Right cardiac atrium (tissue), 5 donors: ENCODE measurements at places on chromosomes 4 and X.
A peak's percentile ranks its signal among the peaks of the same experiment; 100 is the strongest.

DNA sequence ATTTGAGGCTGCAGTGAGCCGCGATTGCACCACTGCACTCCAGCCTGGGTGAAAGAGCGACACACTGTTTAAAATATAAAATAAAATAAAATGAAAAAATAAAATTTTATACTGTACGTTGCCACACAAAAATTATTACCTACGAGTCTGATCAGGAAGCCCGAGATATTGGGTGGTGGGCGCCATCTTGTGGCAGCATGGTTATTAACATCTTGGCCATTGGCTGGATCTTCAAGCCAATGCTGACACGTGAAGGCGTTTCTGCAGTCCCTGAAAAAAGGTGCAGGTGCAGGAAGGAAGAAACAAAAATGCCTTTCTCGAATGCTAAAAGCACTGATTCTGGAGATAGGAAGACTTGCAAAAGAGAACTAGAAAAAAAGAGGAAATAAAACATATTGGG lies 4.9 kb upstream of the TLR8 start:
- peak; percentile 43 for DNase-seq

- DNase-seq = peak; percentile 63
These were observed at the start of gene C4orf36 for GRCh38 chr4:86891762-86892635. TSS of gene C4orf36 (minus strand) at chr4:86892422. CDS start at chr4:86891520, 902 bp downstream.

- DNase-seq = no peak
These were observed 204.7 kb downstream of the CBR4 start for GRCh38 chr4:168805341-168805740.

DNA sequence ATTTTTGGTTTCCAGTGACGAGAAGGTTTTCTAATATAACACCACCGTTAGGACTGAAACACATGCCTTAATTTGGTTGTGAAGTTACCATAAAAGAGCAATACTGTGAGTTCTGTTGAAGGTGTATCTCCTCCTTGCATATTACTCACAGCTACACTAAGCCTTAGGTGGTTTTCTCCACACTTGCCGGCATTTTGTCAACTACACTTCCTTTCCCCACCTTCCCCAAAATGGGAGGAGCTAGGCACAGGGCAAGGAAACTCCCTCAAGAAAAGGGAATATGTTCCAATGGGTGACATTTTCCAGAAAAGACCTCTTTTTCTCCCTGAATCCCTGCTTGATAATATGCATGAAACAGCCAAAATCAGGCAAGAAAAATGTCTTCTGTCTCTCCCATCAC lies 44.8 kb downstream of the RELL1 start:
- DNase-seq = no peak

DNA sequence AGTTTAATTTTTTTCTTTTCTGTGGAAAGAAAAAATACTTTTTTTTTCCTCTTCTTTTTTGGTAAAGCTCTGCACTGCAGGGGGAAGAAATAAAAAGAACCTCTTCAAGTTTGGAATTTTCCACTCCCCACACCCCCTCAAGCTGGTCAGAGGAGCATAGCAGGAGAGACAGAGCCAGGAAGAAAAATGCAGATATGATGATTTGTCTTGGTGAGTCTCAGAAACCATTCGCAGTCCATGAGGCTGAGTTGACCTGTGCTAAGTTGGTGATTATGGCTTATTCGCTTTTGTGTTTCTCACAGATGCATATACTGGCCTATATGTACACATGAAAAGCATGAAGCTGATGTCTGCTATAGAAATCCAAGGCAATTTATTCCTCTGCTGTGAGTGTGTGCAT lies 205.9 kb downstream of the LDB2 start:
- no peak for DNase-seq

- no peak for DNase-seq
These were observed 1.4 kb downstream of the BMP2K start for GRCh38 chr4:78777576-78777940.

DNA sequence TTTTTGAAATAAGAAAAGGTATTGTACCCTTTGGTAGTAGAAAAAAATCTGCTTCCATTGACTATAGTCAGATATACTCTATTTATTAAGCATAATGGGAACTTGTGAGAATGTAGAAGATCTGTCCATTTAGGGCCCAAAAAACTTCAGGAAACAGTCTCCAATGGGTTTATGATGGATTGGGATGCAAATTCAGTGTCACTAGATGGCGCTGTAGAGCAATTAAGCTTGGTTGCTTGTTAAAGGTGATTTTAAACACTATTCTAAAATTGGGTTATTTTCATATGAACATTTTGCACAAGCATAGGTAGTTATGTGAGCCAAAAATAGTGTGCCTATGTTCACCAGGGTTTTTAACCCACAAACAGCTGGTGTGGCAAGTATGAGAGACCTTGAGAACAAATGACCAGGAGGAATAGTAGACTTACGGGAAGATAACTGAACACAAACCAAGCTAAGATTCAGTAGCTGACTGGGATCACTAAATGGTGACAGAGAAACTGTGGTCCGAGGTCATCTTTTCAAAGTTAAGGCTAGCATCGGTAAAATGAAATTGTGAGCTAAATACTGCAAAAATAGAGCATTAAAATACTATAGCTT lies 80.3 kb upstream of the LSM6 start:
- DNase-seq = no peak

DNA sequence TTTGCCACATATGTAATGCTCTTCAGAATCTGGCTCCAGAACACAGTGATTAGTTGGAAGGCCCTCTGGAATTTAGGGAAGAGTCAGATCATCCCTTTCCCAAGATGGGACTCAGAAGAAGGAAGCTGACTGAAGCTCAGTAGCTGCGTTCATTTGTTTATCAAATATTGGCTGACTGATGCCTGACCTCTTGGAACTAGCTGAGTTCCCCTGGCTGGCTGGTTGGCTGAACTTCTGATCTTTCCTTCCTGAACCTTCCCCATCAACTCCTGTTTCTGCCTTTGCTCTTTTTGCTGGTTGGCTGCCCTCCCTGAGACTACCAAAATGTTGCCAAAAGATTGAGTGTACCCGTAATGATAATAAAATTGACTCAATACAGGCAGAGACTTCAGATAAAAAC lies 866.5 kb upstream of the INTU start:
- peak; percentile 81 for DNase-seq

- DNase-seq = no peak
These were observed 249.8 kb downstream of the ANTXR2 start for GRCh38 chr4:79823148-79823763.

DNA sequence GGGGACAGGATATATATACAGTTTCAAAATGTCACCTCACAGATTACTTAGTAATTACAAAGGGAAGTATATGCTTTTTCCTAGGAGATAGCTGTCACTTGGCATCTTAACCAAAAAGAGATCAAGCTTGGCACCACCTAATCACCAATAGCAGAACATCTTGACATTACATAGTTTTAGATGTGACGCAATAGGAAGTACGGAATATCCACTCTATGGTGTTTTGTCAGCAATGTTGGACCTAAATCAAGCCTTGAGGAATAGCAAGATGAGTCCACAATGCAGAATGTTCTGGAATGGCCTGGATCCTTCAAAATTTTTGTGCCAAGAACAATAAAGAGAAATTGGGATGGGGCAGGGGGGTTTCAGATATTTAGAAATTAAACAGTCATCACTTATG lies 1488.2 kb downstream of the FSTL5 start:
- no peak for DNase-seq

DNA sequence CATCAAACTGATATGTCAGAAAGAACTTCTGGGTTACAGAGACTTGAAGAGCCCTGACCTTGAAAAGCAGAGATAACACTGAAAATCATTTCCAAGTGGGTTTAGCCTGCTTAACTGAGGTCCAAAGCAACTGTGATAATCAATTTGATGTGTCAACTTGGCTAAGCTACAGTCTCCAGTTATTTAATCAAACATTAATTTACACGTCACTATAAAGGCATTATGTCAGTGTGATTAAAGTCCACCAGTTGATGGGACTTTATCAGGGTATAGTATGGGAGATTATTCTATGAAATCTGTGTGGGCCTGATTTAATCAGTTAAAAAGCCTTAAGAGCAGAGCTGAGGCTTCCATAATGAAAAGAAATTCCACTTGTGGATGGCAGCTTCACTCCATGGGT lies 69.1 kb upstream of the PRSS48 start:
- DNase-seq = no peak

- no peak for DNase-seq
These were observed 27.1 kb upstream of the IL15 start for GRCh38 chr4:141609243-141609642.

GRCh38 chr4:126386512-126386911 lies 1071.8 kb downstream of the FAT4 start:
- DNase-seq = no peak

GRCh38 chrX:68175562-68175961 lies 257.7 kb downstream of the OPHN1 start:
- no peak for DNase-seq

- no peak for DNase-seq
These were observed 343.5 kb downstream of the IDS start for GRCh38 chrX:149161435-149162088.

GRCh38 chr4:113958766-113959538 lies 20.5 kb downstream of the ARSJ start:
- DNase-seq = no peak

DNA sequence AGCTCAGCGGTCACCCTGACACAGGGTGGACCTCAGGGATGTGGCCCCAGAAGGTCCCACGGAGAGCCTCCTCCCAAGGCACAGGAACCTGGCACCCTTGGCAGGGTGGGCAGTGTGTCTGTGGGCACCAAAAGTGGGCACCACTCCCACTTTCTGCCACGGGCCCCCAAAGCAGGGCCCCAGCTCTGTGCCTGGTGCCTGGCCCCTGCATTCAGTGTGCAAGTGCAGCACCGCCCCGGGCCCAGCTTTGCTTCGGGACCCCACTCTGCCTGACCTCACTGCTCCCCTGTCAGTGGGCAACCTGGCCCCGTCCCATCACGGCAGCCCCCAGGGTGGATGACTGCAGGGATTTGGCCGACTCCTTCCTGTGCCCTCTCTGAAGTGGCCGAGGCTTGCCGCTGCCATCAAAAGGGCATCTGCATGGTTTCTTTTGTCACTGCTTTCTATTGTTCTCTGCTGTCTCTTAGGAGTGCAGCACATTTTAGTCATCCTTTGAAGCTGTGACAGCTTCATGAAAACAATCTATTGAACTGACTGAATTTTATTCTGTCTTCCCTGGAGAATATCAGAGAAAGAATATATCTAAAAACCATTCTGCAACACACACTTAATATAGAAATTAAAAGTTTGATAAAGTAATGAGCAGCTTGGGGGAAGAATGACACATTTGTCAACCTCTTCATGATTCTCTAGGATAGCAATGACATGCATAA lies 302.4 kb downstream of the FAM47B start:
- peak; percentile 44 for DNase-seq

DNA sequence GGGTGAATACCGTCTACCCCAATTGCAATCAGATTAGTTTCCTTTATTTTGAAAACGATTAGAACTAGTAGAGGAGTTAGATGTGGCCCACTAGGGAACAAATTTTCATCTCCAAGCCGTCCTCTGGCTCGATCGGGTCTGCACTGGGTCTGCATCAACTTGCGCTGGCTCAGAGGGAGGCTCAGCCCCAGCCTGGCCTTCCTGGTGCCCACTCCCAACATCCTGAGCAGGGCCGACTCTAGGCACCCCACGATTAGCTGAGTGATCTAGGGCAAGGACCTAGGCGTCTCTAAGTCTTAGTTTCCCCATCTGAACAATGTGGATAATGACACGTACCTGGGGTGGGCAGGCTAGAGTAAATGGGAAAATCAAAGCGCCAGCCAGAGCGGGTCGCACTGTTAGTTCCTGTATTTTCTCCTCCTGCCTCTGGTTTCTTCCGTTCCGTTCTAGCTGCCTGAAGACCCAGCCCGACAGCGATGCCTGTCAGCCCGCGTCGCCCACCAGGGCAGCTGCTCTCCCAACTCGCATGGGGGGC lies 7.7 kb upstream of the HAND2 start:
- no peak for DNase-seq

GRCh38 chr4:40688446-40689095 lies 58.9 kb upstream of the RBM47 start:
- no peak for DNase-seq

- no peak for DNase-seq
These were observed 87.3 kb upstream of the ZNF81 start for GRCh38 chrX:47749185-47749967.

- DNase-seq = no peak
These were observed 345.9 kb downstream of the FSTL5 start for GRCh38 chr4:161817914-161818313.

- no peak for DNase-seq
These were observed 639.6 kb downstream of the MID1IP1 start for GRCh38 chrX:39440799-39441284.

DNA sequence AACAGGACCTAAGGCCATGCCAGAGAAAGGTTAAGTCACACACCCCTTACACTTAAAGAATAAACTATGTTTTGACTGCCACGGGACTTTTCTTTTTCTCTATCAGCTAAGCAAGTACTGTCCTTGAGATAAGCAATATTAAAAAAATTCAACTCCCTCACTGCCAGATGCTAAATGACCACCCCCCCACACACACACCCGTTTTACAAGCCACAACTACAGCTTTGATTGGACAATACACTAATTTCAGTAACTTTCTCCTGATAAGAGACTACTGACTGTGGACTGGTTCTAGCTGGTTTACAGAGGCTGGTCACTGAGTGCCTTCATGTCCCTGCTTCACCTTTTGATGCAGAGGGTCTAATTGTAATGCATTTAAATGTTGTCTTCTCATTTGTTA lies 63.9 kb upstream of the HOPX start:
- no peak for DNase-seq

DNA sequence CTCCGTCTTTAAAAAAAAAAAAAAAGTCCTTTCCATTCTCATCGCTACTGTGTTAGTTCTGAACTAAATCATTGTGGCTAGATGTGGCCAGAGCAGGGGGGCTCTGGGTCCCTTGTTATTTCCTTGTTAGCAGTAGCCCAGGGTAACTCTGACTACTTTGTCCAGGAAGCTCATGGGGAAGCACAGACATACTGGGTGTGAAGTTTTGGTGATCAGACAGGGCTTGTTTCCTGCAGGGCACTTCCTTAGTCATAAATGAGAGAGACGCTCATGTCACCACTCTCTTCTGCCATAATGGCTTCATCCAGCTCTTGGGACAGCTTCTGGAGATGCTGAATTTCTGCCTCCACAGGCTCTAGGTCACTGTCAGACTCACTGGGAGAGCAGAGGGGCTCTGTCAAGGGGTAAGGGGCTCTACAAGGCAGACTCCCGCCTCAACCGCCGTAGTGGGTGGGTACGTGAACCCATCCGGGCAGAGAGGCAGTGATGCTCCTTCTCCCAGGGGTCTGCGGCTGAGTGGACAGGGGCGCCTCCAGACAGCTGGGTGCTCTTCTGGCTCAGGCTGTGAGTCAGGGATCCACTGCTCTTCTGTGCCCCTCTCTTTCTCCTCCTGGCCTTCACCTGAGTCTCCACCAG lies 12.9 kb downstream of the STIM2 start:
- DNase-seq = no peak

DNA sequence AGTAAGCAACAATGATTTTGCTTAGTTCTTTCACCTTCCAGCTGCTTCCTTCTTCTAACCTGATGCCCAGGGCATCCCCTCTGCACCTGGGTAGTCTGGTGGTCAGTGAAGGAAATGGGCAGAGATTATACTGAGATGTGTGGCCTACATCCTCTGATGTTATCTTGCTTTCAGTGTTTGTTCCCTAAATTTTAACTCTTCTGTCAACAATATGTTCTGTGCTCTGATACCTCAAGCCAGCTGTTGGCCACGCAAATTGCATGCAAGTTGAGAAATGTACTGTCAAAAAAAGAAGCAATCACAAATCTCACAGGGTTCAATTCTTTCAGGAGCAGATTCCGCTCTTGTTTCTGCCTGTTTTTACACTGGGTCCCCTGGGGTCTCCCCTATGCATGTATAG lies 73.8 kb downstream of the FBXW7 start:
- no peak for DNase-seq
